ENCODE measurements at places on chromosomes 13 and 19. TPM values are rescaled to one million over a fixed set of nuclear protein-coding genes. Genes with fewer than 3 reads are reported as not detected.
A peak's percentile ranks its signal among the peaks of the same experiment; 100 is the strongest.

POLR1G gene
- 6.7 TPM for polyA plus RNA-seq

CYP2F1 gene
- not detected for polyA plus RNA-seq

CD209 gene
- polyA plus RNA-seq = not detected

IL4I1 gene
- polyA plus RNA-seq = 5.0 TPM

DNA sequence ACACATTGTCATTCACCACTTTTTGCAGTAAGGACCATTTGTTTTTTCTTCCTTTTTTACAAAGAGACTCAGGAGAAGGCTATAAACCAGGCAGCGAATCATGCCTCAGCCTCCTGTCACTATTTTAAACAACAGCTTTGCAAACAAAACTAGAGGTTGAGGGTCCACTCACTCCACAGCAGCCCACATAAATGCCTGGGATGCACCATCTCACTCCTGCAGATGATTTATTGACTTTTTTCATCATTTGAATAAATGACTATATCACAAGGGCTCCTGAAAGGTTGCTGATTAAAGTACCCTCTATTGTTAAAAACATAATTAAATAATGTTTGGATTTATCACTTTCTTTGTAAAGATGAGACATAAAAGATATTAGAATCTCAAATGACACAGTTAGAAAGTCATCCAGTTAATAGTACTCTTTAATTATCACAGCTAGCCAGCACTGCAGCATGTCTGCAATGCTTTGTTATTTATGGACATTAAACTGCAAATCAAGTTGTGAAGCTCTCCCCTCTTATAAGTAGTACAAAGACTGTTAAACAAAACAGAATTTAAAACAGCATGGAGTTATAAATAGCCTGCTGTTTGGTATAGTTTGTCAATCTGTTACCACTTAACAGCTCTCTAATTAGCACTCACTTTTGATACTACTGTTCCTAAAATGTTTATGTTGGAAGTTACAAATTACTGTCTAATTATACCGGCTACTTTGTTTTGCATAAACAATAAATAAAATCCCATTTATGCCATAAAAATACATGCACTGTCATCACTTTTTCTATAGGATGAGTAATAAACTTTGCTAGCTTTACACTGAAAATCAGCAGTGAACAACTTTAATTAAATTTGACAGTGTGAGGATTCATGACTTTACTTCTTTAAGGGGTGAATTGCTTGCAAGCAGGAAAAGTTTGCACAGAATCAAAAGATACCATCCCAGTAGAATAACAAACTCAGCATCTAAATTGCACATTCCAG is 853.2 kb downstream of the UQCRFS1 start:
- no peaks in the 10 kb centered on the region for H3K36me3 ChIP-seq
- no peak overlapping the region for H3K27ac ChIP-seq
- DNase-seq = no peak
- no peaks in the 10 kb centered on the region for H3K4me1 ChIP-seq

- peaks cover 79% of the 10 kb centered on the region for H3K27me3 ChIP-seq
- H3K36me3 ChIP-seq = no peaks in the 10 kb centered on the region
- H3K4me1 ChIP-seq = peaks cover 7% of the 10 kb centered on the region
- DNase-seq = no peak
- no peak overlapping the region for H3K4me3 ChIP-seq
Observed at GRCh38 chr13:27919659-27919933, 204 bp upstream of the PDX1 start.

DNA sequence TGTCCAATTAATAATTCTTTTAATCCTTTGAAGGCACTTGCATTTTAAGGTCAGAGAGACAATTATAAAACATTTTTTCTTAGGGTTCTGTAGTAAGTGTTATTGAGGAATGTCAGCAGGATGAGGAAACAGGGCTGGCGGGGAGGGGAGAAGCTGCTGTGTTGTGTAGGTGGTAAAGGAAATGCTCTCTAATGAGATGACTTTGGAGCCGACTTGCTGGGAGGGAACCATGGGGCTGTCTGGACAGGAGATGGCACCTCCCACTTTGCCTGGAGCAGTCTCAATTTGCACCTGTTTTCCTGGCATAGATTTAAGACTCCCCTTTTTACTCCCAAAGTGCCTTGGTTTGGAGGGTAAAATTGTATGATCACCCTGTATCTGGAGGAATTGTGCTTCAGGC is 230.4 kb downstream of the ATP8A2 start:
- H3K36me3 ChIP-seq = no peaks in the 10 kb centered on the region
- H3K27ac ChIP-seq = no peak overlapping the region
- no peaks in the 10 kb centered on the region for H3K4me1 ChIP-seq
- no peak for DNase-seq

GRCh38 chr19:51466723-51467122 is 8.5 kb upstream of the SIGLEC8 start:
- DNase-seq = no peak
- H3K27me3 ChIP-seq = no peaks in the 10 kb centered on the region
- no peak overlapping the region for H3K27ac ChIP-seq
- no peaks in the 10 kb centered on the region for H3K36me3 ChIP-seq
- H3K4me3 ChIP-seq = no peak overlapping the region

- H3K36me3 ChIP-seq = no peaks in the 10 kb centered on the region
- peak overlapping the region; percentile 9 for H3K4me3 ChIP-seq
- H3K27ac ChIP-seq = no peak overlapping the region
Observed at GRCh38 chr19:3368441-3368795, 2.0 kb downstream of the NFIC start.

- H3K27ac ChIP-seq = no peak overlapping the region
- H3K27me3 ChIP-seq = no peaks in the 10 kb centered on the region
- H3K36me3 ChIP-seq = no peaks in the 10 kb centered on the region
- H3K4me1 ChIP-seq = no peaks in the 10 kb centered on the region
Observed at GRCh38 chr19:18408053-18408476, 10.6 kb upstream of the LRRC25 start.

DNA sequence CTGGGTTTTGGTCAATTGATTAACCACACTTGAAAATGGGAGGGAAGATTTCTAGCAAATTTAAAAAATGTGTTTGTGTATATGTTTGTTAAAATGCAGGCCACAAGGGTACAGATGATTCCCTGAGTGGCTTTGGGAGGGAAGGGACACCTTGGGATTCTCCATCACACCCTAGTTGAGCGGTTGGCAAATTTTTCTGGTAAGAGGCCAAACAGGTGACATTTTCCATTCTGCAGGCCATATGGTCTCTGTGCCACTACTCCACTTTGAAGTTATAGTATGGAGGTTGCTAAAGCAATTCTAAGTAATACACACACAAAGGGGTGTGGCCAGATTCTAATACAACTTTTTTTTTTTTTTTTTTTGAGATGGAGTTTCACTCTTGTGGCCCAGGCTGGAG is 12.9 kb upstream of the MED26 start:
- no peak overlapping the region for H3K4me3 ChIP-seq
- H3K4me1 ChIP-seq = no peaks in the 10 kb centered on the region
- DNase-seq = no peak
- H3K27me3 ChIP-seq = no peaks in the 10 kb centered on the region
- H3K36me3 ChIP-seq = peaks cover 12% of the 10 kb centered on the region
- H3K27ac ChIP-seq = no peak overlapping the region

DNA sequence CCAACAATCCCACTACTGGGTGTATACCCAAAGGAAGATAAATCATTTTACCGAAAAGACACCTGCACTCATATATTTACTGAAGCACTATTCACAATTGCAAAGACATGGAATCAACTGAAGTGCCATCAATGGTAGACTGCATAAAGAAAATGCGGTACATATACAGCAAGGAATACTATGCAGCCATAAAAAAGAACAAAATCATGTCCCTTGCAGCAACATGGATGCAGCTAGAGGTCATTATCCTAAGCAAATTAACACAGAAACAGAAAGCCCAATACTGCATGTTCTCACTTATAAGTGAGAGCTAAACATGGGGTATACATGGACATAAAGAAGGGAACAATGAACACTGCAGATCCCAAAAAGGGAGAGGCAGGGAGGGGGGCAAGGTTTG is 2.7 kb upstream of the ZNF507 start:
- no peaks in the 10 kb centered on the region for H3K36me3 ChIP-seq
- H3K4me1 ChIP-seq = peaks cover 13% of the 10 kb centered on the region
- H3K4me3 ChIP-seq = no peak overlapping the region
- no peak overlapping the region for H3K27ac ChIP-seq
- no peaks in the 10 kb centered on the region for H3K27me3 ChIP-seq
- no peak for DNase-seq

DNA sequence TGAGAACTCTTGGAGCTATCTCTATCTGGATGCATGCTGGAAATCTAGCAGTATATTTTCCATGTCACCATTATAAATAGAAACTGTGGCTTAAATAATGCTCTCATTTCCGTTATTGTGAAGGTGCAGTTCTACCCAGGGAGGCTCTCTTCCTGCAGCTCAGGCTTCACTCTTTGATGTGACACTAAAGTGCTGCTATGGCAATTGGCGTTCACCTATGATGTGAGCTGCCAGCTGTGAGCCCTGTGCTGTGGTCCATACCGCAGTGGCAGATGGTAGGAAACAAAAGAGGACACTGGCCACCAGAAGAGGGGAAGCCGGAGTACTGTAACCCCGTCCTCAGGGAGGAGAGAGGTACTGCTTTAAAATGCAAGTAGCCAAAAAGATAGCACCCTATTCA is 40.6 kb upstream of the ZNF681 start:
- H3K27ac ChIP-seq = no peak overlapping the region
- no peaks in the 10 kb centered on the region for H3K36me3 ChIP-seq
- no peaks in the 10 kb centered on the region for H3K4me1 ChIP-seq
- no peak for DNase-seq

GRCh38 chr13:32316501-32316900 is 1.2 kb downstream of the BRCA2 start:
- no peaks in the 10 kb centered on the region for H3K27me3 ChIP-seq
- H3K4me1 ChIP-seq = peaks cover 14% of the 10 kb centered on the region
- peak overlapping the region; percentile 88 for H3K27ac ChIP-seq
- no peak for DNase-seq
- H3K36me3 ChIP-seq = no peaks in the 10 kb centered on the region

GRCh38 chr19:45767881-45768654 is 984 bp downstream of the SIX5 start:
- H3K4me1 ChIP-seq = peaks cover 14% of the 10 kb centered on the region
- peak overlapping the region; percentile 3 for H3K27ac ChIP-seq
- peaks cover 3% of the 10 kb centered on the region for H3K36me3 ChIP-seq

Measured in endothelial cell of umbilical vein (primary cell).